NAMALWA (cell line): ENCODE measurements at places on chromosomes 12 and 14.

- DNase-seq: no peak
These were observed 321.9 kb upstream of the RTL1 start for GRCh38 chr14:101225157-101226152.

DNA sequence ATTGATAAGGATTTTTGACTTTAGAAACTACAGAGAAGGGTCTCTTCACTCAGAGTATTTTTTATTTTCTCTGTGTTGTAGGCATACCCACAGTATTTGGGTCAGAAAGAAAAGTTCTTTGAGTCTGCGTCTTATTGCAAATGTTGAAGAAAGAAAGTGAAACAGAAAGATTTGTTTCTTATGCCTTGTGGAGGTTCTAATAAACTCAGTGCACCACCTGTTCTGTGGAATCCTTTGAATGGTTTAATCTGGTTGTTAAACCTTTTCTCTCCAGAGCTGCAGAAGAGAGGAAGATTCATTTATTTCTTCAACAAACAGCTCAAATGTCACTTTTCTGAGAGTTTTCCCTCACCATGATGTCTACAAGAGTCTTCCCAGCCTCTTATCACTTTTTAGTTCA is 146.6 kb upstream of the PLEKHG7 start:
- peak; percentile 20 for DNase-seq

DNA sequence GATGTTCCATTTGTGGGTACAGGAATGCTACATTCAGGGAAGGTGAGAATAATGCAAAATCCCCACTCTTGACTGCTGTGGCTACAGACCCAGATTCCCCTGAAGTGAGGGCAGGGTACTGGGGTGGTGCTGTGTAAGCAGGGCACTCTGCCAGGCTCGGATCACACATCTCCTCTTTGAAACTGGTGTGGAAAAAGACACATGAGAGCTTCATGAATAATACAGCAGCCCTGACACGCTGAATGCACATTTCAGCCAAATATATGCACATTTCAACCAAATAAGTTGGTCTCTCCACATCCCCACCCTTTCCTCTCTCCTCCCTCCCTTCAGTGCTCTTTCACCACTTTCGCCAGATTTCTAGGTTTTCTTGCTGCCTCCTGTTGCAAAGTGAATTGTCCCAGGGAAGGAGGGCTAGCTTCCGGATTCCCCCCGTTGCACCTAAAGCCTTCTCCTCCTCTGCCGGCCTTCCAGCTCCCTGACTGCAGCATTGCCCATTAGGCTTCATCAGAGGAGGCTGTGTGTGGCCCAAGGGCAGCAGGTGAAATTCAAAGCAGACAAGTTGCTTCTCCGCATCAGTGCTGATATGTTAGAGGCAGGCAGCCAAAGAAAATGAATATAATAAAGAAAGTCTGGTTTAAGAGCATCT is 118.2 kb upstream of the TMCC3 start:
- DNase-seq: peak; percentile 70

DNA sequence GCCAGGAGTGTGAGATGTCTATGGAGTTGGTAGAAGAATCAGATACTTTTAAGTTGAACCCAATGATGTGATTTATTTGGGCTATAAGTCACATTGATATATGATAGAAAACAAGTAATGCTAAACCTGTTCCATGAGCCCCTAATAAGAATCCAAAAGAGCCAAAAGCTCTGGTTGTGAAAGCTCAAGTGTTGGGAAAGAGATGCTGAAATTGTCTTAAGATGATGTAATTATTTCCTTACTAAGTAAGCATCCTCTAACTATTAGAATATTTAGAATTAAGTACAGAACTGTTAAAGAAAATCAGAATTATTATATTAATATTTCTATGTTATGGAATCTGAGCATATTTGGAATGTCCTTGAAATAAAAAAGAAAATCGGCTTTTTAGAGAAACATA is 17.6 kb upstream of the SLC2A13 start:
- no peak for DNase-seq

DNA sequence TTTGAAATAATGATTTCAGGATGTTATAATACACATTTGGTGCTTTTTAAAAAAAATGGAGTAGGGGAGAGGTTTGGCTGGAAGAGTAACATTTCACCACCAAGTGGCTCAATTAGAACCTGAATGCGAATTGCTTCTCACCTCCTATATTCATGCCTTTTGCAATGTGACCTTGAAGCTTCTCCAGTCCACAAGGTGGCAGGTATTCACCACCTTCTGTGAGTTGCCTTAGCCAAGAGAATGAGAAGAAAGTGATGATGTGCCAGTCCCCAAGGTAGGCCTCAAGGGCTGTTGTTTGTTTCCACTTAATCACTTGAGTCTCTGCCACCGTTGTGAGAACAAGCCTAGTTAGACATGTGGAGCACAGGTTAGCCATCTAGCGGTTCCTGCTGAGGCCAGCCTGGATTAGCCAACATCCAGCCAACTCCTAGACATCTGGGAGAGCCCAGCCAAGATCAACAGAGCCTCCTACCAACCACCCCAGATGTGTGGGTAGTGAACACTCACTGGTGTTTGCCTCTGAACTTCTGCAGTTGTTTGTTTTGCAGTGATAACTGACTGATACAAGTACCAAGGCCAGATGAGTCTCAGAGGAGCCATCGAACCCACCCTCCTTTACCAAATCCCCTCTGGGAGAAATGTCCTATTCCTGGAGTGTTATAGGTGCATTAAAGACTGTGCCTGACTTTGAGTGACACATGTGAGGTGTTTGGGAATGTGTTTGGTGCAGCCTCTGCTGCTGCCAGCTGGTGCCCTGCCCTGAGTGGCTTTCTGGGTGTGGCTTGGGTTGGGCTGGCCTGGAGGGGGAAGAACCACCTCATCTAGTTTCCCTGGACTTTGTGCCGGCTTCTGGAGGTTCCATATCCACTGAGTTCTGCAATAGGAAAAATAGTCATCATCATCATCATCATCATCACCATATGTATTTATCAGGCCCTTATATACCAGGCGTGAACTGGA is 132.5 kb upstream of the RFLNA start:
- DNase-seq: peak; percentile 17

- DNase-seq: no peak
These were observed 249.3 kb upstream of the KRR1 start for GRCh38 chr12:75760573-75761294.

- no peak for DNase-seq
These were observed 119.0 kb downstream of the ESR2 start for GRCh38 chr14:64174922-64175782.

GRCh38 chr14:105974902-105975301 is 448.5 kb downstream of the TMEM121 start:
- DNase-seq: no peak
